Muscle of arm (tissue), 14 donors: ENCODE measurements at places on chromosomes 6 and 20. TPM values are rescaled to one million over a fixed set of nuclear protein-coding genes. Genes with fewer than 3 reads are reported as not detected.

Gene ENPP5
- polyA plus RNA-seq: 5.3 TPM

DNA sequence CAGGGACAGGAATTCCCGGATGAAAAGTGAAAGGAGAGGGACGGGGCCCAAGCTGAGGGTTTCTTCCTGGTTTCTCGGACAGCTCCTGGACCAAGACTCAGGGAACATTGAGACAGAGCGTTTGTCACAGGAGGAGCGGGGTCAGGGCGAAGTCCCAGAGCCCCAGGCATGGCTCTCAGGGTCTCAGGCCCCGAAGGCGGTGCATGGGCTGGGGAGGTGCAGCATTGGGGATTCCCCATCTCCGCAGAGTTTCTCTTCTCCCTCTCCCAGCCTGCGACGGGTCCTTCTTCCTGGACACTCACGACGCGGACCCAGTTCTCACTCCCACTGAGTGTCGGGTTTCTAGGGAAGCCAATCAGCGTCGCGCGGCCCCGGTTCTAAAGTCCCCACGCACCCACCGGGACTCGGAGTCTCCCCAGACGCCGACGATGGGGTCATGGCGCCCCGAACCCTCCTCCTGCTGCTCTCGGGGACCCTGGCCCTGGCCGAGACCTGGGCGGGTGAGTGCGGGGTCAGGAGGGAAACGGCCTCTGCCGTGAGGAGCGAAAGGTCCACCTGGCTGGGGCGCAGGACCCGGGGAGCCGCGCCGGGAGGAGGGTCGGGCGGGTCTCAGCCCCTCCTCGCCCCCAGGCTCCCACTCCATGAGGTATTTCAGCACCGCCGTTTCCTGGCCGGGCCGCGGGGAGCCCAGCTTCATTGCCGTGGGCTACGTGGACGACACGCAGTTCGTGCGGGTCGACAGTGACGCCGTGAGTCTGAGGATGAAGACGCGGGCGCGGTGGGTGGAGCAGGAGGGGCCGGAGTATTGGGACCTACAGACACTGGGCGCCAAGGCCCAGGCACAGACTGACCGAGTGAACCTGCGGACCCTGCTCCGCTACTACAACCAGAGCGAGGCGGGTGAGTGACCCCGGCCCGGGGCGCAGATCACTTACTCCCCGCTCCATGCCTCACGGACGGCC lies 54.6 kb upstream of the POLR1H start:
- DNase-seq: peak; percentile 7

DNA sequence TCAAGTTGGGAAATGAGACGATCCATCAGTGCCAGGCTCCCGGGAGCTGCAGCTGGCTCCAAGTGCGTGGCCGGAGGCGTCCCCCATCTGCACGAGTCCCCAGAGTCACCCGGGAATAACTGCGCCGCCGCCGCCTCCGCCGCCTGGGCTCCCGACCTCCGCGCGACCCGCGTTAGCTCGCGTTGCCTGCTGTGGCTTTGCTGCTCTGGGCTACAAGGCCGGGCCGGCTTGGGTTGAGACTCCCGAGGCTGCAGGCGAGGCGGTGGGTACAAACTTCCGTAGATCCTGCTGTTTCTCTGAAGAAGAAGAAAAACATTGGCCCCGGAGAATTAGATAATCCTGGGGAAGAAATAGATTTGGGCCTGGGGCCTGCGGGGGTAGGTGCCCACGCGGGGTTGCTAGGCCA lies 7.4 kb upstream of the LAMP5 start:
- DNase-seq: no peak

- DNase-seq: no peak
Observed at GRCh38 chr6:42616716-42617115, 52.9 kb downstream of the UBR2 start.

DNA sequence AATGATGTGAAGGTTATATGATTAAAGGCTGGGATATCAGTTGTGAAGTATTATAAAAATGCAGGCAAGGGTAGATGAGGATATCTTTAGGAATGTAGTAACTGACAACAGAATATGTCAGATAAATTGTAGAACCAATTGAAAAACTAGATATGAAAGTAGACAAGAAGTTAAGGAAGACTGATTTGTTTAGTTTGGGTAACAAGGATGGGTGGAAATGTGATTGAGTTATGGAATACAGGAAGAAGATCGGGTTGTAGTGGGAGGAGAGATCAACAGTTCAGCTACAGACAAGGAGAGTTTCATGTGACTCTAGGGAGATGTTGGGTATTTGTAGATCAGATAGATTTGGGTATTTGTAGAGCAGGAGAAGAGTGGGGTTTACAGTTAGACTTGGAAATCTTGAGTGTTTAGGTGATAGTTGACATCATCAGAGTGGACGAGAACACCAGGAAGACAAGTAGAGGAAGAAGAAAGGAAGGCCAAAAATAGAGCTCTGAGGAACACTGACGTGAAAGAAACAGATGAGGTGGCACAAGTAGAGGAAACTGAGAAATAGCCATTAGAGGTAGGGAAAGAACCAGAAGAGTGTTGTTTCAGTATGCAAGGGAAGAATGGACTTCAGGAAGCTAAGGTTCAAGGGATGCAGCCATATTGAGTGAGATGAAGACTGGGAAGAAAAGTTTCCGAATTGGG lies 12.1 kb upstream of the TSPYL1 start:
- DNase-seq: no peak

DNA sequence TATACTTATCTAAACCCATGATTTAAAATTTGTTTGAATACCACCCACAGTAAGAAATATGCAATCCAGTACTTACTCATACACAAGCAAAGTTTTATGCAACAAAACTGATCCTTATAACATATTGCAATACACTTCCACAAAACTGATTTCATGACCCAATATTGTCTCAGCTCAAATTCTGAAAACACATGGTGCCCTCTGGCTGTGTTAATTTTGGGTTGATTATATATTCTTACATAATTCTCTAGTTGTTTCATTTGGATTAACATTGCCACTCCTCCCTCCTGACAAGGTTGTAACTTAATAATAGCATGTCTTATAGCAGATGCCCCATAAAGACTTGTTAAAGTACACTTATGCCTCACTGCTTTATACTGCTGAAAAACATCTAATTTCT lies 73.0 kb upstream of the TULP1 start:
- no peak for DNase-seq
